ENCODE measurements at places on chromosomes 3 and 15.

- DNase-seq: no peak
Observed at GRCh38 chr15:29911705-29912104, 89.4 kb upstream of the TJP1 start.

DNA sequence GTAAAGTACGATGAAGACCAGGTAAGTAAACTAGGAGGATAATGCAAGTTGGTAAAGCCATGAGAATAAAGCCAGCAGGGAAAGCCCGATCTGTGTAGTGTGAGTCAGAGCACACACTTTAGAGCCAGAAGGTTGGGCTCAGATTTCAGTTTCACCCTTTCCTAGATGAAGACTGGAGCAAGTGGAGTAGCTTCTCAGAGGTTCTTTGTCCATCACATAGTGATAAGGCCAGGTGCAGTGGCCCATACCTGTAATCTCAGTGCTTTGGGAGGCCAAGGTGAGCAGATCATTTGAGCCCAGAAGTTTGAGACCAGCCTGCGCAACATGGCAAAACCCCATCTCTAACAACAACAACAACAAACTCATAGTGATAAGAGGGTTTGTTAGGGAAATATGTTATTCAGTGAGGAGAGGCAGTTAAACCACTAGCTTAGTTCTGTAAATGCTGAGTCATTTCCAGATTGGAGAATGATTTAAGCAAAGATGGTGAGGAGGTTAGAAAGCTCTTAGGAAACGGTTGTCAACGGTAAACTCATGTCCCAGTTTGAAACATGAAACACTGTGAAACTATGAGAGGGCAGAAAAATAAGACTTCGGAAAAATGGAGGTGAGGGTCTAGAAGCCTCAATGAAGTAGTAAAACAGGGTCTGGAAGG, 39.0 kb downstream of the IL12A start:
- no peak for DNase-seq

DNA sequence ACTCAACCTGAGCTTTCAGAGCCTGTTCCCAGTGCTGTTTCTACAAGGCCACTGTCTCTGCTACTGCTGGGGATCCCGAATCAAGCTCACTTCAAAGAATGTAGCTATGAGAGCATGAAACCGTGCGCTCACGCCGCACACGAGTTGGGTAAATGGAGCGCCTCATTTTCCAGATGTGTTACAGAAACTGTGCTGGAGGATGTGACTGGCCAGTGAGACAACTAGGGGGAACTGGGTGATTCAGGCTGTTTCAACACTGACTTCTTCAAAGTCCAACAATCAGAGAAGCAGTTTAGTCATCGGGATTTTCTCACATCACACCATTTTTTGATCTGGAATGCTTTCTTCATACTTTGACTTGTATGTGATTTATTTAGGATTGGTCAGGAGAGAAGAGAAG, 3.5 kb downstream of the ZNF710 start:
- peak; percentile 52 for DNase-seq

DNA sequence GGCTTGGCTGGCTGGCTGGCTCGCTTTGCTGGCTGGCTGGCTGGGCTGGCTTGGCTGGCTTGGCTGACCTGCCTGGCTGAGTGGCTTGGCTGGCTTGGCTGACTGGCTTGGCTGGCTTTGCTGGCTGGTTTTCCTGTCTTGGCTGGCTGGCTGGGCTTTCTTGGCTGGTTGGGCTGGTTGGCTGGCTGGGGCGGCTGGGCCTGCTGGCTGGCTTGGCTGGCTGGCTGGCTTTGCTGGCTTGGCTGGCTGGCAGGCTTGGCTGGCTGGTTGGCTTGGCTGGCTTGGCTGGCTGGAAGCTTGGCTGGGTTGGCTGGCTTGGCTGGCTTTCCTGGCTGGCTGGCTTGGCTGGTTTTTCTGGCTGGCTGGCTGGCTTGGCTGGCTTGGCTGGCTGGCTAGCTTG, 435.6 kb downstream of the GOLGA6L6 start:
- DNase-seq: no peak

GRCh38 chr15:35834866-35835265, 288.9 kb upstream of the DPH6 start:
- DNase-seq: no peak

DNA sequence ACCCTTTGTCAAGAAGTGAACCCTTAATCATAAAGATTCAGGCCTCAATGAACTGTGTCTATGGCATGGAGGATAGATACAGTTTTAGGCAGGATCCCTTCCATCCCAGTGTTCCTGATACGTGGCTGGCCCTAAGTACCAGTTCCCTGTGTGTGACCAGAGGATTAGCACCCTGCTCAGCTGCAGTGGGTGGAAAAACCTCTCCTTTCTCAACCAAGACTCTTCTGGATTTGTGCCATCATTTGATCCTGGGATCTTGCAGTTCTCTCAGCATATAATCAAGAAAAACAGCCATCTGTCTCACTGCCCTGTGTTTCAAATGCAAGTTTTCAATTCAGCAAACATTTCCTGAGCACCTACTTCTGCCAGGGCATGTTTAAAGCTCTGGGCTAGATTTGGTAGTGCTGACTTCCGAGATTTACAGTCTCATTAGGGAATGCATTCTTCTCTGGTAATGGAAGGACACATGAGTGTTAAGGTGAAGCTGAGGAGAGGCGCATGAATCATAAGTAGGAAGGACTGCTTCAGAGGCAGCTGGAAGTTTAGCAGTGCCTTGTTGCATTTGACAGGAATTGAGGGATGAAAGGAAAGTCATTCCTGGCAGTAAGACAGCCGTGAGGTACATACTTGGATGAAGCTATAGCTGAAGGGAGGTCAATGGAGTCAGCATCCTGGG, 388.3 kb downstream of the MFSD1 start:
- no peak for DNase-seq

GRCh38 chr15:62407216-62407615, 242.1 kb upstream of the C2CD4B start:
- no peak for DNase-seq

DNA sequence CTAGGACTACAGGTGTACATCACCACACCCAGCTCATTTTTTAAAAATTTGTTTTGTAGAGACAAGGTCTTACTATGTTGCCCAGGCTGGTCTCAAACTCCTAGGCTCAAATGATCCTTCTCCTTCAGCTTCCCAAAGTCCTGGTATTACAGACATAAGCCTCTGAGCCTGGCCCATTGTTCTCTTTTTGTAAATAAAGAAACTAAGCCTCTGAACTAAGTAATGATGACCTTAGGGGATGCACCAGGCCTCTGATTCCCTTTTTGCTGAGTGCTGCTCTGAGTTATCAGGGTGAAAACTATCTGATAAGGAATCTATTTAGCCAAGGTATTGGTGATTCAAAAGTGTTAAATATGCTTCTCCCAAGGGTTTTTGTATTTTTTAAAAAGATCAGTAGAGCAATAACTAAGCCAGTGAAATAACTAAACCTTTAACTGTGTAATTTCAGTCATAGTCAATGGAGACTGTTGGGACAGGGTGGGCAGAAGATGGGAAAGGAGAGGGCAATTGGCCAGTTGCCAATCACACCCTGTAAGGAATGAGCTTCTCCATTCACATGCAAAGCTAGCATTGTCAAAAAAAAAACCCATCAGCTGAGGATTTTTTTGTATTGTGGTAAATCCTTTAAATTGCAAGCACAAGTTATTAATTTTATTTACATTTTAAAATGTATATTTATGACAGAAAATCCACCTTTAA, 194.8 kb upstream of the PFN2 start:
- no peak for DNase-seq

GRCh38 chr3:49666592-49666991, 7.6 kb upstream of the APEH start:
- no peak for DNase-seq

- DNase-seq: no peak
Observed at GRCh38 chr3:132220986-132221385, 96.2 kb upstream of the ACP3 start.

- DNase-seq: no peak
Observed at GRCh38 chr15:86689006-86689405, 609.3 kb downstream of the AGBL1 start.

DNA sequence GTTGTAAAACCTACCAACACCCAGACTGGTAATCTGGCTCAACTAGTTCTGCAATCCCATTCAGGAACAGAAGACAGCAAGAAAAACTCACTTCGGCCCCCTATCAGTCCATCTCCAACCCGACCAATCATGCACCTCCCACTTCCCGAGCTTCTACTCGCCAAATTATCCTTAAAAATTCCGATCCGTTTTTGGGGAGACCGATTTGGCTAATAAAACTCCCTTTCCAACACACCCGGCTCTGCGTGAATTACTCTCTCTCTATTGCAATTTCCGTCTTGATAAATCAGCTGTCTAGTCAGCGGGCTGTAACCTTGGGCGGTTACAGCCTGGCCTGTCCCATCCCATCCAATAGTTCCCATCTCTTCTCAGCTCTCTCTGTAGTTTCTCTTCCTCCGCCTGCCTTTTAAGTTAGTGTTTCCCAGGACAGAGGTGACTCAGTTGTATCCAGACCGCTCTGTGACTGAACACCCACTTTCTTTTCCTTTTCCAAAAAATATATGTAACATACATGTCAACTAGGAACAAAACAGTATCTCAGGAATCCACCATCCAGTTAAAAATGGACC, 780 bp upstream of the ACAD9 start:
- peak; percentile 22 for DNase-seq

DNA sequence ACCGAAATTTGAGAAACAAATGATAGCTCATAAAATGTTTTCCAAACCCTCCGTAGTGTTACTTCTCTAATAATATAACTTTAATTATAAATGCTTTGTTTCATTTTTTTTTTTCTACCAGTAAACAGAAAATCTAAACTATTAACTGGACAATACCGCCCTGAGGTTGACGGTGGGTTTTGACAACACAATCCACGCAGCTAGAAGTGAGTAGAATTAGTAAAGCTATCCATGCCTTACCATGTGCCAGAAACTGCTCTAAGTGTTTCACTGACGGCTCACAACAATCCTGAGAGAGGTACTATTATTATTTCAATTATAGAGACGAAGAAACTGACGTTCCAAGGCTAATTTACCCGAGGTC, 410 bp downstream of the NDUFAF1 start:
- no peak for DNase-seq

DNA sequence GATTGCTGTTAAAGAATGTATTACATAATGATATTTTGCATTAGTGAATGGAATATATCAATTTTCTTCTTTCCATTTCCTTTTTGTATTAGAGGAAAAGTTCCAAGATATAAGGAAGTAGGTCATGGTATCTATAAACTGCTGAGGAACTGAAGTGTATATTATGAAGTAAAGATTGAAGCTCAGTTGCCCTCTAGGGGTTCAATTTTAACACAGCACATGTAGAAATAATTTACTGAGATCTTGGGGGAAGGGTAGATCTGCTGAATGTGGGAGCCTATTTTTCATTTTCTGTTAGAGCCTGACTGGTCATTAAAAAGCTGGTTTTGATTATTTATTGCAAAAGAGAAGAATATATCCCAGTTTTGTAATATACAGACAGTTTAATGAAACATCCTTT, 45.2 kb downstream of the CMC1 start:
- no peak for DNase-seq

GRCh38 chr15:31574766-31575165, 248.1 kb downstream of the KLF13 start:
- no peak for DNase-seq

DNA sequence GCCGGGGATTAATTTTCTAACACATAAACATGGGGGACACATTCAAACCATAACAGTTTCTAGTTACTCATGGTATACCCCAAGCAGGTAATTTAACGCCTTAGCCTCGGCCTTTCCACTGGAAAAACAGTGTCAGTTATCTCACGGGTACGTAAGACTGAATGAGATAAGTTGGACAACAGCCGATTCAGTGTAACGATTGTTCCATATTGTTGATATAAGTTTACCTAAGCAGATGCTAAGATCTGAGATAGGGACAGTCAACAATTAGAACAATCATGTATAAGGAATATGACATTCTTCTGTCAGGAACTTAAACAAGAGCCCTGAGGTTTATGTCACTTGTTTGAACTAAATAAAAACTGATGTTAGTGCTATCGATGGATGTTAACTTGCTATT, 130.8 kb downstream of the GHSR start:
- DNase-seq: no peak

- DNase-seq: no peak
Observed at GRCh38 chr3:70970171-70970570, 613.4 kb downstream of the FOXP1 start.

DNA sequence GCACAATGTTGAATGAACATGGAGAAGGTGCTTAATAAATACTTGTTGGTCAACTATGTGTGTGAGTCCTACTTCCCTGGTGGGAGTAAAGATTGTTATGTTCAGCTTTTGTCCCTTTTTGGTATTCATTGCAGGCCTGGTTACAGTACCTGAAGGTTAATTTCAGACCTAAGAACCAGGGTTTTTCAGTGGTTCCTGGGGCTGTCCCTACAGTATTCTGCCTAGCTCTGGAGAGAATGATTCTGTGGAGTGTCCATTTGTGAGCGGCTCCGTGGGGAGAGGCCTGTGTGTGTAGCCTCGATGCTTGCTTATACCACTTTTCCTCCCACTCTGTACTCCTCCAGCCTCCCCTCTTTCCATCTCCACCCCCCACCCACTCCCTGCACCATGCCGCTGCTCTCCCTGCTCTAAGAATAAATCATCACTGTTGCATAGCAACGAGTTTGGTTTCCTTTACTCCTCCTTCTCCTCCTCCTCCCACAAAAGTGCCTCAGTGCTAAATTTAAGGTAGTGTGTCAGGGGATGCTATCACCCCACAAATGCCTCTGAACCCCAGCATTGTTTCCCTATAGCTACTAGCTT, 150.6 kb upstream of the ROPN1 start:
- DNase-seq: no peak

GRCh38 chr3:70854108-70854507, 541.7 kb upstream of the MDFIC2 start:
- no peak for DNase-seq

DNA sequence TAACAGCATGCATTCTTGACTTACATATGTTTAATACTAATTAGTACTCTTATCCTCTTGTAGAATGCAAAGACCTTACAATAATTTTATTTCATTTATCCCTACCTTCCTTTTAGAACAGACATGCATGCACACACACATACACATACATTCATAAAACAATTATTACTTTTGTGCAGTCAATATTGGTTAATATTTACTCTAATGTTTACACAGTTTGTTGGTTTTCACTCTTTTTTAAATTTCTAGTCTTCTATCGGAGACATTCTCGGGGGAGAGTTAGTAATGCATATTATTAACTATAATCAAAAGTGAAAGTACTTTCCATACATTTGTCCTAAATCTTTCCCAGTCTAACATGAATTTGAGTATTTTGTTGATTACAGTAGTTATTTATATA, 317.7 kb upstream of the DPH6 start:
- no peak for DNase-seq

- DNase-seq: no peak
Observed at GRCh38 chr3:14837186-14837877, 18.6 kb downstream of the FGD5 start.

GRCh38 chr3:190000187-190000860, 120.4 kb downstream of the P3H2 start:
- no peak for DNase-seq

DNA sequence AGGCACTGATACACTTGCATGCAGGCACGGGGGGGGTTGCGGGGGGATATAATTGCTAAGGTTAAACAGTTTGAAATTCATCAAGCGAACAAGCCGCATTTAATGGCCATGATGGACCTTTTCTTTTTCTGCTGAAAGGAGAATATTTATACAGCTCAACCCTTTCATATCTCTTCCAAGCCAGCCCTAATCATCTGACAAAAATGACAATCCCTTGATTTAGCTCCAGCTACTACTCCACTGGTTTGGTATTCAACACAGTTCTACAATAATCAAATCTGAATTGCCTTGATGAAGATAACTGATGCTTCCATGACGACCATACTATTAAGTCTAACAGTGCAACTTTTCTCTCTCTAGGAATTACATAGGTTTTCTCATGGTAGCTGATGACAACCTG, 374.9 kb downstream of the PLCL2 start:
- DNase-seq: no peak
